ENCODE measurements at places on chromosomes 7 and 10.

DNA sequence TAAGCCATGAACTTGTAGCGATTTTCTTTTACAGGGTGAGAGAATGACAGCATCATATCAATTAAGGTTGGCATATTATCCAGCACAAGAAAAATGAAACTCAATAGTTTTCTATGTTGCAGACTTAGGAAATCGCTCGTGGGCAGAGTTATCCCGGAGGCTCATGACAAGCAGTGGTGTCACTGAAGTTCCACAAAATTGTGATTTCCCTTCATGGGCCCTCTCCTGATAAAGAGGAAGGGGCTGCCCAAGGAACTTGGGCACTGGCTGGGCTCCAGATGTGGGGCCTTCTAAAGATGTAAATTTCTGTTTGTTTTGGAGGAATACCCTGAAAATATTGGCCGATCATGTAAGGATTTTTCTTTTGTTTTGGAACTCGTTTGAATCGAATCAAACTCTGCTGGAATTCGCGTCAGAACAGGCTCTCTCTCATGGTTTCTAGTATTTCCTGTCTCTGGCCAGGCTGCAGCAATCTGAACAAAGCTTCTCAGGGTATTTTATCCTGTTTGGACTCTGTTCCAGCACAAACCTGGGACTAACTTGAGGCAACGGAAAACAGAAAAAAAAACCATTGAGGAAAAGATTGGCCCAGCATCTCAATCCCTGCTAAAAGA, 340.6 kb upstream of the NRP1 start:
- no peak for DNase-seq

DNA sequence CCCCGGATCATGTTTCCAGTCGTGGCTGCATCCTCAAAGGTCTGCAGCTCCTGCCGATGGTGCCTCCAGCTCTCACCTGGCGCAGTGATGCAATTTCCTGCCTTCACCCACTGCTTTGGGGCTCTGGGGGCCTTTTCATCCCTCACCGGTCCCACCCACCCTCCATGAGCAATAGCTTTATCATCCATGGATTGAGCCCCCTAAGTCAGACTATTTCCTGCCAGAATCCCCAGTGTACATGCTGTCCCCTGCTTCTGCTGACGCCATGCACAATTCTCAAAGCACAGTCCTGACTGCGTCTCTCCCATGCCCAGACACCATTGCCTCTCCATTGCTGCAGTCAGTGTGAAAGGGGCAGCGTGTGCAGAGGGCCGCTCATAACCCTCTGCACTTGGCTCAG, 49.7 kb downstream of the FAM241B start:
- no peak for DNase-seq

GRCh38 chr10:43136432-43136831, 1.8 kb upstream of the CSGALNACT2 start:
- no peak for DNase-seq

GRCh38 chr7:31950091-31950755, 120.0 kb downstream of the PDE1C start:
- no peak for DNase-seq

- no peak for DNase-seq
Measured at GRCh38 chr7:94031865-94032264, 27.7 kb upstream of the BET1 start.

DNA sequence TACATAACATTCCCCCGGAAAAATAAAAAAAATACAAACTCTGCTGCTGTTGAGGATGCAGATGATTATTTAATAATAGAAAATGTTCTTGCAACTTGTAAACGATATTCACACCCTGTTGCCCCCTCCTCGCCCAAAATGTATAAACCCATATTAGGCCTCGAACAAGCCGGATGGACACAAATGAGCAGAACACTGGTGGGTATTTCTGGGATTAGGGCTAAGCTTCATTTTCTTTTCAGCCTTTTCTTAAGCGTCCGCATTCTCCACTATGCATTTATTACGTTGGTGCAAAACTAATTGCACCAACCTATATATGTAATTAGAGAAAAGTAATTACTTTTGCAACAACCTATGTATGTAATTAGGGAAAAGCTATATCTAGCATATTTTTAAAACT, 349 bp upstream of the GNG11 start:
- no peak for DNase-seq

DNA sequence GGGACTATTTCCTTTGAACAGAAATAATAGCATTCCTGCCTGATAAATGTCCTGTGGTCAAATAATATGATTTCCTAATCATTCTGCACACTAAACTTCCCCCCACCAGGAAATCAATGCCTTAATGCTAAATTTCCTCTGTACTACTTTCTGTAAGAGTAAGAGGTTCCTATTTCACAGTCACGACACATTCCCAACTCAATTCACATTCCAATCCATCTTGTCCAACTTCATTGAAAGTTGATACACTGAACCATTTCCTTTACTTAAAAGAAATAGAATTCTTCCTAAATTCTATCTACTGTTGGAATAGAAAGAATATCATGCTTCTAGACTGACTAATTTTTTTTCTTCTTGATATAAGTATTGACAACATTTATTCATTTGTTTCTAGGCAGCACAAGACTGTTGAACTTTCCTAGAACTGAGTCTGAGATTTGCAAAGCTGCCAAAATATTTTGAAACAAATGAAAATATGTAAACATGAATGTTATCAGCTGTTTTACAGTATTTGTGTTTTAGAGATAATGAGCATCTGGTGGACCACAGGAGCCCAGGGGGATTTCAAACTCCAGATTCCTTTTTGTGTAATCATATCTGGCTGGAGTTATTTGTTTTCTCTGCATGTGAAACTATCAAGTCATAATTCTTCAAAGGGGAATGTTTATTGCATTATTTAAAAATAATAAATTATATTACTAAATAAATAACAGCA, 121.5 kb downstream of the TPST1 start:
- DNase-seq = no peak

DNA sequence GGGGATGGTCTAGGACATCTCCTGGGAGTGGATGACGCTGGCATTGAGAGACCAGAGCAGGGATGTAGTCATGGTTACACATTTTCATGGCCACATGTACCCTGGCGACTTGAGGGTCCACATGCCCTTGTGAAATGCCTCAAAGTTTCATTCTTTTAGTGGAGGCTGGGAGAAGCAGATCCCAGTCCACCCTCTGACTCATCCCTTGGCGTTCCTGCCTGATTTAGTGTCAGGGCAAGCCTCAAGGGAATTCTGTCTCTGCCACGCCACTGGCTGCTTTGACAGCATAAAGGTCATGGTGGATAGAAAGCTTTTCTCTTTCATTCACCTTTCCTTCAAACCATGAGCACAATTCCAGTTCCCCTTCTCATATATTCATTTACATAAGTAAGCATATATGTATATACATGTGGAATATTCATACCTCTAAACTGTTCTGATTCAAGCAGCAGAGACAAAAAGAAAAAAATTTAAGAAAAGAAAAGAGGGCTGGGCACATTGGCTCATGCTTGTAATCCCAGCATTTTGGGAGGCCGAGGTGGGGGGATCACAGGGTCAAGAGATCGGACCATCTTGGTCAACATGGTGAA, 21.8 kb upstream of the KIF5B start:
- DNase-seq = no peak

DNA sequence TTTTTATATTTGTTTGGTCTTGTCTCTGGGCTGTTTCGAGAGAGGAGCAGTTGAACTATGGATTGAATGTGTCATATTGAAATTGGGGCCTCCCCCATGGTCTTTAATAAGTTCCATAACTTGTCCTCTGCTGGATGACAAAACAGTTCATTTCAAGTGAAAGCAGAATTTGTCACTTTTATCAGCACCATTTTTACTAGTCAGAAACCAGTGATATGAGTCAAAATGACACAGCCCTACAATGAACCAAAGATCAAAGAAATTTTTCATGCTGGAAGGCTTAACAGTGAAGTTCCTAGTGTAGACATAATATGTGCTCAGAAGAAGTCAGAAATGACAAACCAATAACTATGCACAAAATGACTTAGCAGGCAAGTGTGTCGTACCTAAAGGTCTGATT, 133.6 kb upstream of the VWC2 start:
- no peak for DNase-seq

- DNase-seq = no peak
Measured at GRCh38 chr10:104540181-104540580, 100.9 kb upstream of the SORCS3 start.

DNA sequence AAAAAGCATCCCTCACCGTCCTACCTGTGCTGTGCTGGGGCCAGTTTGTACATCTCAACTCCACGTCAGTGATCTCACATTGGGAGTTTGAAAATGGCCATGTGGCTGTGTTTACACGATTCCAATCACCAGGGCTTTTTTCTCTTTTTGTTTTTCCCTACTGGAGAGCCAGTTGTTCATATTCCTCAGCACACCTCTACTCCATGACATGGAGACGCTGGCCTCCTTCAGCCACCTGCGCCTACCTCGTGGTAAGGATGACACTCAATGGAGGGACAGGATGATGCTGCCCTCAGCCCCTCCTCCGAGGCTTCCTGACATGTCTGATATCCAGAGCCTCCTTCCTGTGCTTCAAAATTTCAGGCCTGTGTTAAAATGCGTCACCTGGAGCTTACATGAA, 10.3 kb downstream of the CLRN3 start:
- no peak for DNase-seq
